ENCODE measurements at places on chromosomes 5 and 9. TPM values are rescaled to one million over a fixed set of nuclear protein-coding genes. Genes with fewer than 3 reads are reported as not detected.

CDK9 gene
- total RNA-seq = 71.1 TPM

FAM78A gene
- total RNA-seq = 7.0 TPM

- no peak for DNase-seq
These were observed 150.0 kb downstream of the NTRK2 start for GRCh38 chr9:84819491-84819991.

HACD4 gene
- total RNA-seq = 0.16 TPM

Data from myocyte (in vitro differentiated cells).